Stimulated activated naive CD4-positive, alpha-beta T cell treated with Interleukin-2 at 50 U/mL for 16 hours (primary cell): ENCODE measurements at places on chromosomes 6 and 20.

DNA sequence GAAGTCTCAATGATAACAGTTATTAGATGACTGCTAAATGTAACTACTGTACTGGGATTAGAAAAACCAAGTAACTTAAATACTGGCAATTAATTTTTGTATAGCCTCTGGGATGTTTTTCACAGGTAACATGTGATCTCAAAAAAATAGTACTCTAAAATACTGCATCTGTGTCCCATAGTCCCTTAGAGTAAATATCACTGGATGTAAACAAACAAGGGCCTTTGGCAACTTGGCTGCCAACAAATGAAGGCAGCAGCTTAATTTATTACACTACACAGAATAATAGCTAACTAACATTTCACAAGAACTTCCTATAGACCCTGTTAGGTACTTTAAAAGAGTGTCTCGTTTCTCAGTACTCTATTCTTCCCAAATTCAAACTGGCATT, 14.0 kb downstream of the ARHGAP18 start:
- DNase-seq = no peak

DNA sequence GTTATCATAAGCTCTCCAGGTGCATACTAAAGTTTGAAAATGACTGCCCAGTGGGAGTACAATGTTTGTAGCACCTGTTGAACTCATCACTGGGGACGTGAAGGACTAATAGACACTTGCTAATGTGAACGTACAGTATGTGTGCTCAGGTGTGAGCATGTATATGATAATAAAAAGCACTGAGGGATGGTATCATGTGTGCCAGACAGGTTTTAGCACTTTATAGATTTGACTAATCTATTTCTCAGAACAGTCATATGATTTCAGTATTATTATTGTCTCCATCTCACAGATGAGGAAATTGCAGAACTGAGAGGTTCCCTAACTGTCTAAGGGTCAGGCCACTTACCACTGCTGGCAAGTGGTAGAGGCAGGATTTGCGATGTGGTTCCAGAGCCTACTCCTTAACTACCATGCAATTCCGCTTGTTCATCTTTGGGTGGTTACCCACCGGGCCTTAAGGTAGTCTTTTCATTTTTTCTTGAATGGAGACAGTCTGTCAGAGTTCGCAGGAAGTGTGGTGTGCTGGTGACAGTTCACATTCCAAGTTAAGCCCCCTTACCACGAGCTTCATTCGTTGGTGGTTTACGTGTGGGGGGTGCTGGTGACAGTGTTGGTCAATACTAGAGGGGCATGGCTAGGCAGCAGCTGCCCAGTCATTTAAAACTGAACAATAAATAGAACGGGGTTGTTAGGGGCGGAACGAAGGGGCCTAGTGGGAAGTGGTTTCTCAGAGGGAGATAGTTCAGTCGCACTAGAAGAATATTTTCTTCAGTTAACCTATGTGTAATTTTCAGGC, 46.8 kb downstream of the RREB1 start:
- DNase-seq = no peak

DNA sequence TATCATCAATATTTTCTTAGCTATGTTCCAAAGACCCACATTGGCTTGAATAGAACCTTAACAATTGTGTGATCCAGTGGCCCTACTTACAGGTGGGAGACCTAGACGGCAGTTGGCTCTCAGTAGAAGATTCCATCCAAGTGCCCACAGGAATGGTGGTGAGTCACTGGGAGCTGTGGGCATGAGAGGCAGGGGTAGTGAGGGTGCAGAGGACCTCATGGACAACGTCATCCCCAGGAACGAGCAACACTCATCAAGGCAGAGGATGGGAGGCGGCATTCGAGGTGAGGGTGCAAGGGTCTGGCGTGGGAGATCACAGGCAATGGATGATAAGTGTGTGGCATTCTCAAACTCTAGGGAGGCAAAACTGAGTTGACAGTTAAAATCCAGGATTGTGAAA, 17.5 kb upstream of the SPO11 start:
- no peak for DNase-seq

DNA sequence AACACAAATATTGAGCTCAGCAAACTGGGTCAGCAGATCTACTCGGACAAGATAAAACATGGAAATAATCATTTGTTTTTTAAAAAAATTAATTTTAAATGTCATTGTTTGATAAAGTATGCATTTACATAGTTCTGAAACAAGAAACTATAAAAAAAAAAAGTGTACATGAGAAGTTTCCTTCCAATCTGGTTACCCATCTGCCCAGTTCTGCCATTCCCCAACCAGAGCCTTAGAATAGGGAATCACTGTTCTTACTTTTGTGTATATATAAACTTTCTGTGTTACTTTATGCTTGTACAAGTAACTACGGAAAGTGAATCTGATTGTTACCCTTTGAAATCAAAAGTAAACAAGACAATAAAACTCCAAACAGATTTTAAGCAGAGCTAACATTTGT, 791.4 kb downstream of the HACE1 start:
- DNase-seq = no peak
